ENCODE measurements at places on chromosomes 3 and 15.

DNA sequence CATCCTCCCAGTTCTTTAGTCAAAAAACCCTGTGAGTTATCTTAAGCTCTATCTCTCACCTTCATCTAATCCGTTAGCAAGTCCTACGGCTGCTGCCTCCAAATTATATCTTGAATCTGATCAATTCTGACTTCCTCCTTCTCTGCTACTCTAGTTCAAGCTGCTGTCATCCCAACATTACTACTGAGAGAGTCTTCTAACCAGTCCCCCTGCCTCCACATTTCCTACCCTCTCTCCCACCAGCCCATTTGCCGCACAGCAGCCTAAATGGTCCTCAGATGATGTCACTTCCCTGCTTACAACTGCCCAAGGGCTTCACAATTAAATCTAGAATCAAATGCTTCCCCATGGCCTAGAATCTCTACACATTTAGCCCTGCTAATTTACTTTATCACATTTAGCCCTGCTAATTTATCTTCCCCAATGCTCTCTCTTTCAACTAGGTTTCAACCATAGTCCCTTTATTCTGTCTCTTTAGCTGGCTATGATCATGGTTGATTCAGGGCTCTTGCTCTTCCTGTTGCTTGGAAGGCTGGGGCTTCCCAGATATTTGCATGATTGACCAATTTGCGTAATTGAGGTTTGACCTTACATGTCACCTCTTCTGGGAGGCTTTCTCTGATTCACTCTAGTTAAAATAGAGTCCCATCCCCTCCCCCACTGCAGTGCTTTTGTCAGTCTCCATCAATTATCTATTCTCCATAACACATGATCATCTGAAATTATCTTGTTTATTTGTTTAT lies 11.0 kb upstream of the ARL14 start:
- DNase-seq, result no peak

DNA sequence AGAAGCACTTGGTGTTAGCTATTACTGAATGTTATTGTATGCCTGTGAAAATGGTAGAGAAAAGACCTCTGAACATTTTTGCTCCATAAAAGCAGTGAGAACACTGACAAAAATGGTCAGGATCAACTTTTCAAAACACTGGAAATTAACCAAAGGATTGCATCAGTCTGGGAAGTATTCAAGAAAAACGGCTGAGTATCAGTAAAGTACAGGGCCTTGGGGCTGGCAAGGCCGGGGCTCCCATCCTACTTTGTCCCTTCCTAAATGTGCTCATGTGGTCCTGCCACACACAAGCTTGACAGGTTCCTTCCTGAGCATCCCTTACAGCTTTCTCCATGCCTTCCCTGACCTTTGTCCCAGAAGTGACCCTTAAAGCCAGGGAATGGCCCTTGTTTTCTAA lies 84.0 kb downstream of the CFAP20DC start:
- no peak for DNase-seq

- DNase-seq, result no peak
Observed at GRCh38 chr15:25345943-25346342, 92.9 kb downstream of the UBE3A start.

- no peak for DNase-seq
Observed at GRCh38 chr3:189309400-189309975, 137.7 kb downstream of the TPRG1 start.

DNA sequence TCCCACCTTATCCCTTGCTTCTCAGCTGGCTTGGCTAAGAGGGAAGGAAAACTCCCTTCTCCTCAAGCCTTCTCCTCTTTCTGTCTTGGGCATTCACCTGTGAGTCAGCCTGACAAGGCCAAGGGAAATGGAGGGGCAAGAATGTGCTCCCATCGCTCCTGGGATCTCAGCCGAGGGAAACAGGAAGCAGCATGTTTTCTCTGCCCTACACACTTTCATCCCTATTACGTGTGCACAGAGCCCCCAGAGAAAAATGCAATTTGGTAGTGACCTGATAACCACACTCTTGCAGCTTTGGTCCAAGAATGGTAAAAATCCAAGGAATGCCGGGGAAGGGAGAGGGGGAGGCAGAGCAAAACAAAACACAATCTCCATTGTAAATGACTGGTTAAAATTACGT lies 32.9 kb upstream of the MTMR10 start:
- DNase-seq, result no peak

Measured in stimulated activated CD4-positive, alpha-beta T cell treated with anti-CD3 and anti-CD28 coated beads, Interleukin-4, amount 100 ng/mL, for 24 hours (primary cell).